ENCODE measurements at places on chromosomes 3 and 15.

- no peak for DNase-seq
Observed at GRCh38 chr3:144763878-144764454, 792.3 kb downstream of the DIPK2A start.

GRCh38 chr3:121821421-121822199 is 13.2 kb downstream of the IQCB1 start:
- no peak for DNase-seq

- DNase-seq, result no peak
Observed at GRCh38 chr15:40256638-40257235, 17.9 kb downstream of the PAK6 start.

- DNase-seq, result no peak
Observed at GRCh38 chr15:55954862-55955605, 38.4 kb downstream of the NEDD4 start.

DNA sequence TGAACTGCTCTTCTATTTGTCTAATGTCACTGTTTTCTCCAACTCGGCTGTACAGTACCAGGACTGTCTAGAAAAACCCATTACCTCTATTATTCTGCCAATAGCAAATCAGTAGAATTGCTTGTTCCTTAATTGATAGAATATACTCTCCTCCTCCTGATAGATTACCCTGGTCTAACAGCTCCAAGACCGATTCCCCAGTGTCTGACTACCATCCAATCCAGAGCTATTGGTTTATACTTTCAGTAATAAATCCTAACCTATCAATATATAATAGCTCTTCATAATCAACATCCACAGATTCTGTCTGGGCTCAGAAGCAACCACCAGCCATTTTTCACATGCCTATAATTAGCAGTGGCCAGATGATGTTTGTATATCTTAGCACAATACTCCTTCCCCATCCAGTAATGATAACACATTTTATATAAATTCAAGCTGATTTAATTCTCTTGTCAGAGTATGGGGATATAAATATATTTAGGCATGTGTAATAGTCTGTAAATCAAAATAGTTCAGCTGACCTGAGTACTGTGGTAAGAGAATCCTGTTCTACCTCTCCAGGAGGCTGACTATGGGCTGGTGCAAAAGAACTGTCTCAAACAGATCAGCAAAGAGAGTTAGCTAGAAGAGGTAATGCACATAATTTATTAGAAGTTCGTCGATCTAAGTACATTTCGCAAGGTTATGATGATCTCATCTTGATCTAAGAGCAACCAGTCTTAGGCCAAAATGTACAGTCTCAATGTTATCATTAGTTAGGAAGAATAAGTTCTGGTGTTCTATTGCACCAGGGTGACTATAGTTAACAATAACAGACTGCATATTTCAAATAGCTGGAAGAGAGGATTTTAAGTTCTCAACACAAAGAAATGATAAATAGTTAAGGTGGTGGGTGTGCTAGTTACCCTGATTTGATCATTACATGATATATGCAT is 193.4 kb downstream of the SHOX2 start:
- DNase-seq, result no peak

- no peak for DNase-seq
Observed at GRCh38 chr3:24137958-24138875, 193.1 kb downstream of the NR1D2 start.

GRCh38 chr3:61885414-61885813 is 324.0 kb downstream of the PTPRG start:
- DNase-seq, result no peak

- no peak for DNase-seq
Observed at GRCh38 chr3:107945417-107946094, 145.3 kb downstream of the CD47 start.

GRCh38 chr3:148612278-148612677 is 85.4 kb upstream of the AGTR1 start:
- no peak for DNase-seq

DNA sequence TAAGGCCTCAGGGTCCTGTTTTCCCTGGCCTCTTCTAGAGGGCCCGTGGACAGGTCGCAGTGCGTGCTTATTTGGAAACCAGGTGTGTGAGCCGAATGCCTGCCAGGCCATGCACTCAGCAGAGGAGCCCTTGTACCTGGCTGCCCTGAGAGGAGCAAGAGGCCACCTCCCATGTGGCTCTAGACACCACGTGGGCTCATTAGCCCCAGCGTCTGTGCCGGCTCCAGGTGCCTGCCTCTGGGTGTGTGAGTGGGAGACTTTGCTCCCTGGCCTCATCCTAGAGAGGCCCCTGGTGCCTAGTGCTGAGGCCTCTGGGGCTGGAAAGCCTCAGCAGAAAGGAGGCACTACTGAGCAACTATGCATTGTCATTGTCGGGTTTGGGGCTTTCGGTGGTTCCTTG is 50.4 kb downstream of the KLF13 start:
- no peak for DNase-seq

- no peak for DNase-seq
Observed at GRCh38 chr3:73449774-73450173, 175.0 kb downstream of the PDZRN3 start.

- no peak for DNase-seq
Observed at GRCh38 chr3:28672406-28672805, 323.8 kb upstream of the AZI2 start.

DNA sequence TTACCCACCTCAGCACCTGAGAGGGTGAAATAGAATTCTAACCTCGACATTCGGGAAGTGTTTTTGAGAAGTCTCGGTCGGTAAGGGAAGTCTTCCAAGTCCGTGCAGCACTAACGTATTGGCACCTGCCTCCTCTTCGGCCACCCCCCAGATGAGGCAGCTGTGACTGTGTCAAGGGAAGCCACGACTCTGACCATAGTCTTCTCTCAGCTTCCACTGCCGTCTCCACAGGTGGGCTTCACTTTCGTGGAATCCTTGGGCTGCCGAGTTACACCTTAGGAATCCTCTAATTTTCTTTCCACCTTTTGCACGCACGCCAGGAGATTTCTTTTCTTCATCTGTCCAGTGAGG is 775 bp downstream of the CCNDBP1 start:
- DNase-seq, result no peak

- no peak for DNase-seq
Observed at GRCh38 chr3:183745300-183746098, 47.9 kb downstream of the YEATS2 start.

- DNase-seq, result no peak
Observed at GRCh38 chr3:129485721-129486663, 42.4 kb upstream of the RHO start.

DNA sequence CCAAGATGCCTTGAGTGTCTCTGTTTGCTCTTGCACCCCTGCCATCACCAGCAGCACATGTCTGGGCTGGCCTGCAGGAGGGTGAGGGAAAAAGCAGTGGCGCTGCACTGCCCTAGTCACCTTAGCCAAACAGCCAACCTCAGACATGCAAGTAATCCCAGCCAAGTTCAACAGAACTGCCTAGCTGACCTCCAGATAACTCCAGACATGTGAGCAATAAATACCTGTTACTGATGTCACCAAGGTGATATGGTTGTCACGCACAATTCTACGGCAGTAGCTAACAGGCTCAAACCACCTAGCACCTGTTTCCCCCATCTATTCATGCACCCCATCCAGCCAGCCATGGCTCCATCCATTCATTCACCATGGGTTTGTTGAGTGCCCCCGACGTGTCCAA is 99.9 kb downstream of the SRGAP3 start:
- no peak for DNase-seq

DNA sequence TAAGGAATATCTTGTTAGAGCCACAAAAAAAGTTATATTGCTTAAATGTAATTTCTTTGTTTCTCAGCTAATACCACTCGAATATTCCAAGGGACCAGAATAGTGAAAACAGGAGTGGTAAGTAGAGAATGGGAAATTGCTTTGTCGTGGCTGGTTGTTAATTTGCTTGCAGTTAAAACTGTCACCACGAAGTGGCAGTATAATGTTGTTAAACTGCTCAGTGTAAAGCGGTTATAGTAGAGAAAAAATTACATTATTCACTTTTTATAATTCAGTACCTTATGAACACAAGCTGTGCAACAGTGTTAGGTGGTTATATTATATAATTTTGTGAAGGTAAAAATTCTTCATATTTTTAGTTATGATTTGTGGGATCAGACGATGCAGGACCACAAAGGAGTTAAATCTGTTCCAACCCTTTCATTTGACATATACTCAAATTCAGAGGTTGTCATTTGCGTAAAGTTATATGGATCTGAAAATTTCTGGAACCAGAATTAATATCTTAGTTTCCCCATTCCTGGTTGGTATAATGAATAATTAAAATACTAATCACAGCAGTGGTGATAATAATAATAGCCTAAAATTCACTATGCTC is 171.8 kb downstream of the FEZF2 start:
- no peak for DNase-seq

DNA sequence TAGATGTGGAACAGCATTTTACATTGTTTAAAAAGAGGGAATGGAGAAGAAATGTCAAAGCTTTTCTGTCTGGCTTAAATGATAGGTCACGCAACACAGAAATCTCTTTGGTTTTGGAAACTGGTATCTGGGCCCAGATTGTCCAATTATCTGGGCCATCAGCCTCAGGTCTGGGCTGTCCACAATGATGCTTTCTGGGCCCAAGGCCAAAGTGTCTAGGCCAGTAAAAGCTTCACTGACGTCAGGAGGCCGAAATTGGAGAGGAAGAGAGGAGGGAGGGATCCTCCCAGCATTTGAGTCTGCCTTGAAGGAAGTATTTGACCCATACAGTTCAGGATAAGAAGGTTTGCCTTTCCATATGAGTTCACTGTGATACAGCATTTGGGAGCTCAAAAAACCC is 60.7 kb upstream of the ALDH1A3 start:
- no peak for DNase-seq

DNA sequence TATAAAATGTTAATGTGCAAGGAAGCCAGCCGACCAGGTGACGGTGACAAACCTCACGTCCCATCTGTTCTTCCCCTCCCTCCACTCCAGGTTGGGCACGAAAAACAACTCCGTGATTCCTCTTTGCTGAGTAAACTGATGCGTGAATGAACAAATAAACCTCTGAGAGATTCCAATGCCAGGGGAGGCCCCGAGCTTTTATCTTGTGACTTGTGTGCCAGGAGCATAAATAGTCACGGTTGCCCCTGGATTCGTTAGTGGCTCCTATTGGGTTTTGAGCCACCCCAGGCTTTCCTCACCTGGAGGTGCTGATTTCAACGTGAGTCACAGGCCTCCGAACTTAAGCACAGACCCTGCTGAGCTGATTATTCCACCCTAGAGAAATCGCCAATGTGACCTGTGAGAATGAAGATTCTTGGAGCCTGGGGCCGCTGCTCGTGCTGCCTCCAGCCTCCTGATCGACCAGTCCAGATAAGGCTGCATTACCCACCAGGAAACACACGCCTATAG is 119.2 kb downstream of the SHQ1 start:
- no peak for DNase-seq

- no peak for DNase-seq
Observed at GRCh38 chr3:119073258-119074001, 38.8 kb upstream of the IGSF11 start.

DNA sequence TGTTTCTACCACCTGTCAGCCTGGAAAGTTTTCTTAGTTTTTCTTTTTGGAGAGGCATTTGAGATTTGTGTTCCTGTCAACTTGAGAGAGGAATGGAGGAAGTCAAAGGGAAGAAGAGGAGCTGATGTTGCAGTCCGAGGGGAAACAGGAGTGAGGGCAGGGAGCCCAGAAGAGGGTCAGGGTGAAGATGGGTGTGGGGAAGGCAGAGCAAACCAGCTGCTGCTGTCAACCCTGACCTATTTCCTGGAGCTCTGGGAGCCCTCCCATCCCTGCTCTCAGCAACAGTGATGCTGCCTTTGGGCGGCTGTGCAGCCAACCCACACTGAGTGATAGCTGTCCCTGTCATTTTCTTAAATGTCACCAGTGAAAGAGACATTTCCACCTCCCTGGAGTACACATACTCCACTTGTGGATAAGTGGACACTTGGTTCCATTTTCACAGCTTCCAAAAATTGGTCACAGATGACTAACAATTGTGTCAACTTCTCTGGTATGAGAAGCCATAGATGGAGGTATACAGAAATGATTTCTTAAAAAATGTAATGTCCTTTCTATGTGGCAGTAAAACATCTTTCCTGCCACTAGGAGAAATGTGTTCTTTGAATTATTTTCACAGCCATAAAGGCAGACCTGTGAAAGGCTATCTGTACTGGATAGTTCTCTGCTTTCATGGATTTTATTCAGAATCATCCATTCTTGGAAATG is 556.3 kb upstream of the TBL1XR1 start:
- no peak for DNase-seq

- DNase-seq, result no peak
Observed at GRCh38 chr15:68986322-68986721, 28.2 kb upstream of the NOX5 start.

GRCh38 chr15:34258151-34258550 is 33.3 kb downstream of the EMC4 start:
- no peak for DNase-seq

DNA sequence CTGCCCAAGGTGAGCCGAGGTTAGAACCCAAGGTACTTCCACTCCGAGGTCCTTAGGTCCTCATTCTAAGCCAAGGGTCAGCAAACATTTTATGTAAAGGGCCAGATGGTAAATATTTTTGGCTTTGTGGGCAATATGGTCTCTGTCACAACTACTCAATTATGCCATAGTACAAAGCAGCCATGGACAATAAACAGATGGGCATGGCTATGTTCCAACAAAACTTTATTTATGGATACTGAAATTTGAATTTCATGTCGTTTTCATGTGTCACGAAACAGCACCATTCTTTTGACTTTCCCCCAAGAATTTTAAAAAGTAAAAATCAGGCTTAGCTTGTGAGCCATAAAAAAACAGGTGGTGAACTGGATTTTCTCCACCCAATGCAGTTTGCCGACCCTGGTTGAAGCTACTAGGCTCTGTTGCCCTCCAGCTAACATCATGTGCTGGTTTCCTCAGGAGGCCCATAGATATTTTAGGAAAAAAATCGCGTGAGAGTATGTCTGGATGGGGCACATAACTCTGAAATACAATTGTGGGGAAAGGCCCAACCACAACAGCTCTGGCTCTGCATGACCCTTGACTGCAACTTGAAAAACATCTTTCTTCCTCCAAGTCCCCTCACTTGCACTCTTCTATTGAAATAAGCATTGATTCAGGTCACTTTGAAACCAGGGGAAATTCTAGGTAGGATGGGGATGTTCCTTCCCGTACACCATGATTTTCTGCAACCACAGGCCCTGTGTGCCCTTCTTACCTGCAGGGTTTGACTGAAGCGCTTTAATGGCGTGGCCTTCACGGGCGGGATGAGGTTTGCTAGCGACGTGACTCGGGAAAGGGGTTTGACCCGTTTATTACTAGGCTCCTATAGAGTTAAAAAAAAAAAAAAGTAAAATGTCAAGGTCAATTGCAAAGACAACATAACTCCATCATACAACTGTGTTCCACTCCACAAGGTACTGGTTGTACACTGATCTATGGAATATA is 28.5 kb downstream of the ARHGEF3 start:
- no peak for DNase-seq

DNA sequence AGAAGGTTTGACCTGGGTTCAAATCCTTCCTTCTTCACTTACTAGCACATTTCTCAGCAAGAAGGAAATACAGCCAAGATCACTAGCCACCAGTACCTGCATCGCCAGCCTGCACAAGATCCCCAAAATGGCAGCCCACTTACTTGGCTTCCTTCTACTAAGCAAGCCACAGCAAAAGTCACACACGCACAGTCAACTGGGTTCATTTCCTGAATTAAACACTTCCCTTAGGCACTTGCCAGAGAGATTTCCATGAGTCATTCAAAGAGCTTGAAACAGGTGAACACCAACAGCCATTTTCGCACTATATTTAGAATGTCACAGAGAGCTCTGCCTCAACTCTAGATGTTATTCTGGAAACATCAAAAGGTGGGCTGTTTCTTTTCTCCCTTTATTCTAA is 42.6 kb downstream of the MGLL start:
- DNase-seq, result no peak

- no peak for DNase-seq
Observed at GRCh38 chr3:156181509-156181908, 61.1 kb downstream of the KCNAB1 start.

GRCh38 chr3:18657858-18658820 is 233.0 kb upstream of the SATB1 start:
- no peak for DNase-seq
